ENCODE measurements at places on chromosomes 12 and 14.
A peak's percentile ranks its signal among the peaks of the same experiment; 100 is the strongest.

GRCh38 chr14:58200846-58201245 is 897 bp downstream of the ACTR10 start:
- no peak for DNase-seq

GRCh38 chr14:61940666-61941420 is 178.6 kb downstream of the SNAPC1 start:
- DNase-seq = no peak

GRCh38 chr12:88057994-88058718 is 29.0 kb upstream of the C12orf50 start:
- no peak for DNase-seq

- no peak for DNase-seq
Measured at GRCh38 chr12:108633534-108634248, at the start of gene SELPLG. Gene SELPLG, minus strand, starts transcription at chr12:108633894. Its CDS starts 9,587 bp downstream, at chr12:108624307.

GRCh38 chr12:116918464-116918863 is 7.7 kb downstream of the FBXW8 start:
- no peak for DNase-seq

DNA sequence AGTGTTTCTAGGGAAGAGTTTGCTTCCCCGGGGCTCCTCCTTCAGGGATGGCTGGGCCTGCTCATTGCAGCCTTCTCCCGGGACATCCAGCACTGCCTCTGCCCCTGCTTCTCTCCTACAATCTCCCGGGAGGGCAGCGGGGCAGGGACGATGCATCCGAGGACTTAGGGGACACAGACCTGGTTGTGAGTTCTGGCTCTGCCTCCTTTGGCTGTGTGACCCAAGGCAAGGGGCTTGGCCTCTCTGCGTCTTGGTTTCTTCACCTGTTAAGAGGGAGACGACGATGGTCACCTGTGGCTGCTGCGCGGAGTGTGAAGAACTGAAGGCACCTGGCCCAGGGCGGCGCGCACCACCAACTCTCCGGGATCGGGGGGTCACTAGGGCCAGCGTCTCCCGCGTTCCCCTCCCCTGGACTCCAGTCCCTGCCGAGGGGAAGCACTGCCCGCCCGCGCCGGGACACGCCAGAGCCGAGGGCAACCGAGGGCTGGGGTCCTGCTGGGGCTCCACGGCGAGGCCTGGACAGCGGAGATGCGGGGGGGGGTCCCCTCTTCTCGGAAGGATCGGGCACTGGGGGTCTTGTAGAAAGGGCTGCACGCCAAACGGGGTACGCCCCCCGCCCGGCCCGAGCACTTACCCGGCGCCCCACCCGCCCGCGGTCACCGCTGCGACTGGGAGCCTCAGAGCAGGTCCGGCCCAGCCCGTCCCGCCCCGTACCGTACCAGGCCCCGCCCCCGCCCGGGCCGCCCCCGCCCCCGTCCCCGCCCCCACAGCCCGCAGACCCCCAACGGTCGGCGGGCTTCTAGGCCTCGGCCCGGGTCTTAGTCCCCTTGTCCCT is at the start of gene HVCN1:
Gene HVCN1, minus strand, starts transcription at position 670 of the 835 bp plus-strand sequence. CDS start 5,870 bp downstream, outside the sequence.
- DNase-seq = no peak

GRCh38 chr12:32761716-32762115 is 6.0 kb upstream of the YARS2 start:
- DNase-seq = no peak

DNA sequence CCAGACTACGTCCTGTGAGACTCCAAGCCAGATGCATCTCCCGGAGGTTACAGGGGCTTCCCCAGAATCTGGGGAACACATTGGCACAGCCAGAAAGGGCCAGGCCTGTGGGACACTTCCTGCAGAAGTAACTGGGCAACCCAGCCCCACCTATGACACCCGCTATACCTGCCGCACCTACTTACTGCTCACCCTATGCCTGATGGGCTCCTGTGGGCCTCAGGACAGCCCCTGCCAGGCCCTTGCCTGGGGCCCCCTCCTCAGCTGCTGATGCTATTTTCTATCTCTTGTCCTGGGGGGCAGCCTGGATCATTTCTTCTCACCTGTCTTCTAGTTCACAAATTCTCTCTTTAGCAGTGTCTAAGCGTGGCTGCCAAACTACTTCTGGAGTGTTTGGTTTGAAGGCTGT is 28.7 kb downstream of the JAG2 start:
- no peak for DNase-seq

GRCh38 chr12:62260733-62261683 is 804 bp downstream of the USP15 start:
- DNase-seq = peak; percentile 45

DNA sequence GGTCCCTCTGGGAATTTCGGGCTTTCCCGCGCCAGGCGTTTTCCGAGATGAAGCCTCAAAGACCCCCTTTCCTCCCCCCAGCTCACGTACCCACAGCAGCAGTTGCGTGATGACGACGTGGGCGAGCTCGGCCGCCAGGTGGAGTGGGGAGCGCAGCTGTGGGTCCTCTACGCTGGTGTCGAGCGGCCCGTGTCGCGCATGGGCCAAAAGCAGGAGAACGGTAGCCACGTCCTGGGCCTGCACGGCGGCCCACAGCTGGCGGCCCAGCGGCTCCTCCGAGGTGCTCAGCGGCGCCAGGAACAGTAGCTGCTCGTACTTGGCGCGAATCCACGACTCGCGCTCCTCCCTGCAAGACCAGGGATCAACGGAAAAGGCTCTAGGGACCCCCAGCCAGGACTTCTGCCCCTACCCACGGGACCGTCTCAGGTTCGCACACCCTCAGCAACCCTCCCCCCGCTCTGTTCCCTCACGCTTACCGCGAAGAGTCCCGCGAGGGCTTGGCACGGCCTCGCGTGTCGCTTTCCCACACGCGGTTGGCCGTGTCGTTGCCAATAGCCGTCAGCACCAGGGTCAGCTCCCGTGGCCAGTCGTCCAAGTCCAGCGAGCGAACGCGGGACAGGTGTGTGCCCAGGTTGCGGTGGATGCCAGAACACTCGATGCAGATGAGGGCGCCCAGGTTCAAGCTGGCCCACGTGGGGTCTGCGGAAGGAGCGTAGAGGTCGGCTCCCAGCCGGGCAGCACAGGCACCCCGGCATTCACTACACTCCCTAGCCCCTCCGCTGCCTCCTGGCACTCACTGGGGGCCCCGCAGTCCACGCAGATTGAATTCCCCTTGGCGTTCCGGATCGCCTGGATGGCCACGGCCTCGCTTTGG is 11.4 kb downstream of the AGAP2 start:
- no peak for DNase-seq

GRCh38 chr12:109928058-109928656 is 28.1 kb downstream of the TCHP start:
- DNase-seq = no peak

DNA sequence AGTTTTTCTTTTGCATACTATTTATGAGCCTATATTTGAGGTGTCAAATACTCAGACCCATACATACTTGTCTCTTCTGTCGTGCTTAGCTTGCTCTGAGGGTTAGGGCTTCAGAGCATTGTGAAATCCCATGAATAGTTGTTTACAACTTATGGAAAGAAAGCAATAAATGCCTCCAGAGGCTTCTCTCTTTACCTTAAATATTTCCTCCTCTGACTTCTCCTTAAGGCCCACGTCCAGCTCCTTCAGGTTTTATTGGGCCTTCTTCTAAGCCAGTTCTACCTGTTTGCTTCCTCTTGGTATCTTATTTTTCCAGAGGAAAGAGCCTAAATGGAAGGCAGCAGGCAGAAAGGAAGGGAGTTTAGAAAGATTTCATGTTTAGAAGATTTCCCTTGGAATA is 218.6 kb downstream of the SPTSSA start:
- no peak for DNase-seq

- DNase-seq = no peak
Measured at GRCh38 chr12:85633491-85633890, 202.7 kb downstream of the RASSF9 start.

- no peak for DNase-seq
Measured at GRCh38 chr14:104136472-104137296, 1.7 kb upstream of the KIF26A start.

- DNase-seq = no peak
Measured at GRCh38 chr14:51730098-51730497, 78.4 kb downstream of the FRMD6 start.

DNA sequence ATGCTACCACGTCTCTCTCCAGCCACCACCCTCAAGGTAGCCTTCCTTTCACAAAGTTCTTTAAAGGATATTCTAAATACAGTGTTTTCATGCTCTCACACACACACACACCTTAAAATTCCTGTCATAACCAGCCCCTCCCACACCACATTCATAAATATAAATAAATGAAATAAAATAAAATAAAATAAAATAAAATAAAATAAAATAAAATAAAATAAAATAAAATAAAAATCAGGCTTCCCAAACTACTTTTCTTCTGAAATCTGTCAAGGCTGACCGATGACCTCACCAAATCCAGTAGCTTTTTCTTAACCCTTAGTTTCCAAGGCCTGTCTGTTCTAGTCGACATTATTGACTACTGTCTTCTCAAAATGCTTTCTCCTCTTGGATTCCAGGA is 378.4 kb downstream of the SEC23A start:
- DNase-seq = no peak

DNA sequence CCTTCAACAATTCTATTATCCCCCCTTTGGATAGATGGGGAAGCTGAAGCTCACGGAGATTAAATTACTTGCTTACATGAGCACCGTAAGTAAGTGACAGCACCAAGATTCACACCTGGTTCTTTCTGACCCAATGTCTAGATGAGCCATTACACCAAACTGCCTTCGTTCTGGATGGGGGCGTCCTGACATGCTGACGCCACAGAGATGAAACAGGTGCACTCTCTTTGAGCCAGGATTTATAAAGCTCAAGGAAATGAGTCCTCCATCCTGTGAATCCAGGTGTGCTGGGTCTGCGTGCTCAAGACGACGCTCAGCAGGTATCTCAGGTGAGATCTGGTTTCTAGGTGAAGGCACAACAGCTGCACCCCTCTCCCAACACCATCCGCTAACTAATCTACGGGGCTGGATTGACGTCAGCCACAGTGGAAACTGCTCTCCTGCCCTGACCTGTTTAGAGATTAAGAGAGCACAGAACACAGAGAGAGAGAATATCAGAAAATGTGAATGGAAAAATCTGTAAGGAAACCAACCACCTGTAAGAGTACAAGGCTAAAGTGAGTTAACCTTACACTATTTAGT is 61.6 kb downstream of the KSR2 start:
- DNase-seq = no peak

- DNase-seq = no peak
Measured at GRCh38 chr12:131883521-131883900, 10.9 kb upstream of the ULK1 start.

DNA sequence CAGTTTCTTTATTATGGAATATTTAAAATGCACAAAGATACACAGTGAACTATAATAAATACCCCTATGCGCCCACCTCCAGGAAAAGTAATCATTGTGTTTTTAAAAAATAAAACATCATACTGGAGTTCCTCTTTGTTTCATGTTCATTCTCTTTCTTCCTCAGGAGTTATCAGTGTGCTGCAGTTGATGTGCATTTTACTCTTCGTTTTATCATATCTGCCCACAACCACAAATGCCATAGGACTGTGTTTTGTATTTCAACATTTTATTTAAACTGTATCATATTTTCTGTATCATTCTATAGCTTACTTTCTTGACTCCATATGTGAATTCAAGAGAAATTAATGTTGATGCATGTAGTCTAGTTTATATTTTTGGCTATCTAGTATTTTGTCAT is 53.9 kb downstream of the TSHR start:
- DNase-seq = no peak

- DNase-seq = no peak
Measured at GRCh38 chr12:45304514-45305178, 88.8 kb downstream of the ANO6 start.

- peak; percentile 95 for DNase-seq
Measured at GRCh38 chr14:102805371-102805891, 28.2 kb downstream of the TRAF3 start.

GRCh38 chr14:103537175-103537990 is 8.4 kb downstream of the TRMT61A start:
- DNase-seq = no peak

DNA sequence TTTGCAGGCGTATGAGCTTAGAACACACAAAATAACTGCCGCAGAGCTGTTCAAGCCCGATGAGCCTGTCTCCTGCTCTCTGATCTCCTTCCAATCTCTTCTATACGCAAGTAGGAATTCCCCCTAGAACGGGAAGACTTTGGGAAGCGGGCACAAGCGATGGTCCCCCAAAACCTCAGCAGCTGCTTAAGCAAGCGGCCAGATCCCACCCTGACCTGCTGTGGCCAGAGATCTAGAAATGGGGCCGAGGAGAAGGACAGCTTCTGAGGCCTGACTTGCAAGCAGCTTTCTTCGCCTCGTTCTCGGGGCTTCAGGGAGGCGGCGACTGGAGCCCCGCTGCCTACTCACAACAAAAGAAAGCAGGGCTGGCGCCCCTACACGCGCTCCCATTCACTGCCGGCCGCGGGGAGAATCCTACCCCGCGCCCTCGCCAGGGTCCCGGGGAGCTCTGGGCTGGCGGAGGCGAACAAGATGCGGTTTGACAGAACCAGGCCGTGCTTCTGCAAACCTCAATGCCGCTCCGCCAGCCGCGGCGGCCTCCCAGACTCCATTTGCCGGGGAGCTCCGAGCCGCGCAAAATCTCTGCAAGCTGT is 922 bp downstream of the TBX5 start:
- no peak for DNase-seq

GRCh38 chr14:67784244-67784823 is 32.1 kb downstream of the ZFYVE26 start:
- no peak for DNase-seq

GRCh38 chr14:95489214-95490137 is 27.0 kb downstream of the SYNE3 start:
- no peak for DNase-seq

DNA sequence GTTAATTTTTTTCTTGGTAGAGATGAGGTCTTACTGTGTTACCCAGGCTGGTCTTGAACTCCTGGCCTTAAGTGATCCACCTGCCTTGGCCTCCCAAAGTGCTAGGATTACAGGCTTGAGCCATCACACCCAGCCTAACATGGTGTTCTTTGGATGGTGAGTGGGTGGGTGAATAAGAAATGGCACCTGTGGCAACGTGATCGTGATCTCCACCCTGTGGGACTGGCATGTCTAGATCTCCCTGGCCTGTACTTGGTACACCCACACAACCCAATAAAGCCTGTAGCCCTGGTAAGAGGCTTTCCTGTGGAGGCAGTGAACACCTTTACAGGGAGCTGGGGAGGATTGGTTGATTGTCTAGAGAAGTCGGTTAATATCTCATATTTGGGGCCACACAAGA is 25.2 kb downstream of the SYNE2 start:
- DNase-seq = no peak

GRCh38 chr12:26331960-26332359 is 136.6 kb downstream of the SSPN start:
- no peak for DNase-seq

DNA sequence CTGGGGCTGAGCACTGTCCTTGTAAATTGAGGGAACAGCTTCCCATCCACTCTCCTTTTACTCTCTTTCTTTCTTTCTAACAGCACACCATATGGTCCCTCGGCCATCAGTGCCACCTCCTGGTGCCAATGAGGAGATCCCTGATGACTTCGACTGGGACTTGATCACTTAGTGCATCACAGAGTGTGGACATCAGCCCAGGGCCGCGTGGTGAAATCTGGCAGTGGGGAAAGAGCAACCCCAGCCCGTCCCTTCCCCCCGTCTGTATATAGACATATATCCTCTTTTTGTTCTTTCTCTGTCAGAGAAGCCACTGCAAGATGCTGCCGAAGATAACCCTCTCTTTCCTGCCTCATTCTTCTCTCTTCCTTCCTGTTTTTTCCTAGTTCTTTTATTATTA is 13.5 kb downstream of the C3AR1 start:
- DNase-seq = no peak

GRCh38 chr14:68680541-68681051 is 112.3 kb downstream of the ZFP36L1 start:
- DNase-seq = no peak

GRCh38 chr12:78760906-78761305 is 103.7 kb upstream of the SYT1 start:
- no peak for DNase-seq

- peak; percentile 73 for DNase-seq
Measured at GRCh38 chr12:54398995-54399793, 14.7 kb upstream of the ZNF385A start.
